Parietal lobe (tissue), 2 donors: ENCODE measurements at places on chromosomes 6 and 20. TPM values are rescaled to one million over a fixed set of nuclear protein-coding genes. Genes with fewer than 3 reads are reported as not detected.

DNPH1 gene
- total RNA-seq: 14.4 TPM

EBF4 gene
- total RNA-seq: 24.1 TPM

C6orf132 gene
- under 0.01 TPM for total RNA-seq

TPD52L1 gene
- total RNA-seq: 3.8 TPM

ZFP57 gene
- total RNA-seq: not detected

RFX6 gene
- total RNA-seq: not detected
